Fibroblast of skin of scalp (primary cell): ENCODE measurements at places on chromosomes 7 and 10.

DNA sequence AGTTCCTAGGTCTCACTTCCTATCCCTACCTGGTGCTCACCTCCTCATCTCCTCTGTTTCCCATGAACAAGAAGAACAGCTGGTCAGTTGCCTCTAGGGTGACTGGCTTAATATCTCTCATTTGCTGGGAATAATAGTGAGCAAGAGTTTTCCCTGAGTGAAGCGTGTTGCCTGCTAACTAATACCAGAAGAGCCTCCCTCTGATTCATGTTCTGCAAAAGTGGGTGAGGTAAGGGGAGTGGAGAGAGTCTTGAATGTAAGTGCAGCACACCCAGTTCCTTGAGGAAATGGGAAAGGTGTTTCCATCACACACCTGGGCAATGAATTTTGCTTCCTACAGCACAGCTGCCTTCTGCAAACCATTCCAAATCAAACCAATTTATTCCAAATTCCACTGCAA lies 29.6 kb downstream of the FZD1 start:
- DNase-seq: no peak

DNA sequence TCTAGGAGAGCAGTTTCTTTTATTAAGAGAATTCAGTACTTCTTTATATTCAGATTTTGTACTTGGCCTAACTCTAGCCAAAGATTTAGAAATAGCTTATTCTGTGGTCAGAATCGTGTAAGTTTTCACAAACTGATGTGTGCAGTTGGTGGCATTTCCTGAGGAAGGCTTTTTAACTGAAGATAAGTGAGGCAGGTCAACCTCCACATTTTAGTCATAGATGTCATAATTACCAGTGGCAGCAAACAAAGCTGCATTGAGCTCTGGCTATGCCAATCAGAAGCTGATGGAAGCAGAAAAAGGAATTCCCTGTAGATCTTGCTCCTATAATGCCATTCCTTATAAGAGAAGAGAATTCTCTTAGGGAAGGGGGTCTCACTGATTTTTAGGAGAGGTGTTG lies 141.3 kb upstream of the SP8 start:
- DNase-seq: no peak

DNA sequence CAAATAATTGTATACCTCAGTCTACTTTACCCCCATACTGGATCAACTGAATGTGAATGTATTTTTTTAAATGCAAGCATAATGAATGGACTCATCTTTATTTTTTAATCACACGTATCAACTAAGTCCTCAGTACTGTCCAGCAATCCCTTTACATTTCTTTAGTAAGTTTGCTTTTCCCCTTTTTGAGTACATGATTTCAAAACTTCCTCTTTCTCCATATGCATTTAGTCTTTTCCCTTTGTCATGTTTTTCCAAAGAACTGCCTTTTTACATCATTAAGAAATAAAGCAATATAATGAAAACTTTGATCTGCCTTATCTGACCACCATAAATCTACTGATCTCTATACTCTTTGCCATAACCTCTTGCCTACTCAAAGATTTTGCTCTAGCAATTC lies 182.5 kb upstream of the AKR1E2 start:
- DNase-seq: no peak

- no peak for DNase-seq
Measured at GRCh38 chr10:1044146-1044545, 4.8 kb downstream of the IDI1 start.

GRCh38 chr10:5523796-5524574 lies 776 bp upstream of the CALML3 start:
- no peak for DNase-seq

DNA sequence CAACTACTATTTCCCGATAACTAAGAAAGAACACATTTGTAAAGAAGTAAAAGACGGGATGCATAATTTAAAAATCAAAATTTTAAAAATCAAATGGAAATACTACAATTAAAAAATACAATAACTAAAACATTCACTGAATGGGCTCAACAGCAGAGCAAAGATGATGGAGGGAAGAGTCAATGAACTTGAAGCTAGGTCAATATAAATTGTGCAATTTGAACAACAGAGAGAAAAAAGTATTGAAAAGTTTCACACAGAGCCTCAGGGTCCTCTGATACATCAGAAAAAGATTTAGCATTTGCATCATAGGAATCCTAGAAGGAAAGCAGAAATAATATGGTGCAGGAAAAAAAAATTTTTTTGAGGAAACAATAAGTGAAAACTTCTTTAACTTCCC lies 581.0 kb downstream of the KCNMA1 start:
- DNase-seq: no peak
